GM04504 (cell line): ENCODE measurements at places on chromosomes 4 and X.

DNA sequence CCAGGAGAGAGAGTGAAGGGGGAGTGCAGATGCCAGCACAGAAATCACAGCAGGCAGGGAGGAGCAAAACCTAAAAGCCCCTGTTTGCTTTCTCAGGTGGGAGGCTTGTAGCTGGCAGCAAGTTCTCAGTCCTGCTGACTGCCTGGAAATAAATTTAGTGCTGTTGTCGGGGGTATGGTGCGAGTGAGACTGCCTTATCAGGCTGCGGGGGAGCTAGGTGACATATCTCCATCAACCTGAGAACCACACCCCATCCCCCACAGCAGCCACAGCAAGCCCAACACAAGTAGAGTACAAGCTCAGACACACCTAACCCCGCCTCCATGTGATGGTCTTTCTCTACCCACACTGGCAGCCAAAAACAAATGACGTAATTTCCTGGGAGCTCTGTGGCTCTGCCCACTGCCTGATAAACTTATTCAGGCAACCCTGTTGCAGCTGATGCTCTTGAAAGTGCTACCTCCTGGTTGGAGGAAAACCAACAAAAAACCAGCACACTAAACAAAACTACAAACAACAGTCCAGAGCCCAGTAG is 953.4 kb upstream of the NDST4 start:
- no peak for DNase-seq

GRCh38 chr4:112253382-112254000 is 21.9 kb downstream of the AP1AR start:
- DNase-seq = no peak

DNA sequence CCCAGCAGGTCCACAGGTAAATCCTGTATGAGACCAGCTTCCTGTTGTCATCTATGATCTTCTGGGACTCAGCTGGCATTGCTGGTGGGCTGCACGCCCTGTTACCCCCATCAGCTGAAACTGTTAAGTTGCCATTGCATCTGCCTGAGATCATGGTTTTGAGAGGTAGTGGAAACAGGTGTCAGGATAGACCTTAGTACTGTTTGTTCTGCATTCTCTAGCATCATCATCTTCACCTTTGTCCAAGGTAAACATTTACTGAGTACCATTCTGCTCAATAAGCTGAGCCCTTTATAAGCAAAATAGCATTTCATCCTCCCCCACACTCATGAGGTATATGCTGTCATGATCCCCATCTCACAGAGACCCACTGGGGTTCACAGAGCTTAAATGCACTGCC is 42.9 kb upstream of the PROM1 start:
- DNase-seq = no peak

DNA sequence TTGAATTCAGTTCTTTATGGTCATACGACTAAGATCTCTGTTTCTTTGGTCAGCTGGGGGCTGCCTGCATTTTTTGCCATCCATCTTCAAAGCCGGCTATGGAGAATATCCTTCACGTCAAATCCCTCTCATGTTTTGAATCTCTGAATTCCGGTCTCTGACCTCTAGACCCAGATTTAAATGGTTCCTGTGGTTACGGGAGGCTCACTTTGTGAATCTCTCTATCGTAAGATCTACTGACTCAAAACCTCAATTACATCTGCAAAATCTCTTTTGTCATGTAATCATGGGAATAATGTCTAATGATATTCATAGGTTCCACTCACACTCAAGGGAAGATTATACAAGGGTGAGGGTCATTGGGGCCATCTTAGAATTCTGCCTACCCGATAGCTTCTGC is 5.7 kb upstream of the MPC1L start:
- no peak for DNase-seq

GRCh38 chr4:110970642-110971041 is 347.8 kb upstream of the PITX2 start:
- DNase-seq = peak; percentile 10

GRCh38 chrX:5586726-5587125 is 641.9 kb downstream of the NLGN4X start:
- no peak for DNase-seq

DNA sequence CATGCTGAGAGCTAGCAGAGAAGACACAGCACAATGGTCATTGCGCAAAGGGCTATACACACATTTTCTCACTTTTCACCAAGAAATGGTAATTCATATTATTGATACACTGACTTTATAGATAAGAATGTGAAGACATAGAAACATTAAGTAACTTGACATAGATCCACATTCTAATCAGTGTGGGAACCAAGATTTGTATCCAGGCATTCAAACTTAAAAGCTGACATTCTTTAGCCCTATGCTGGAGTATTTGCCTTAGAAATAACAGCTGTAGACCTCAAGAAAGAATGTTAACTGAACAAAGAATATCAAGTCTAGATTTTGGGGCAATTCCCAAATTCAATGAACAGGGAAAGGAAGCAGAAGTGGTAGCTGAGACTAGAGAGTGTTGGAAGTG is 384.8 kb downstream of the IL15 start:
- no peak for DNase-seq

DNA sequence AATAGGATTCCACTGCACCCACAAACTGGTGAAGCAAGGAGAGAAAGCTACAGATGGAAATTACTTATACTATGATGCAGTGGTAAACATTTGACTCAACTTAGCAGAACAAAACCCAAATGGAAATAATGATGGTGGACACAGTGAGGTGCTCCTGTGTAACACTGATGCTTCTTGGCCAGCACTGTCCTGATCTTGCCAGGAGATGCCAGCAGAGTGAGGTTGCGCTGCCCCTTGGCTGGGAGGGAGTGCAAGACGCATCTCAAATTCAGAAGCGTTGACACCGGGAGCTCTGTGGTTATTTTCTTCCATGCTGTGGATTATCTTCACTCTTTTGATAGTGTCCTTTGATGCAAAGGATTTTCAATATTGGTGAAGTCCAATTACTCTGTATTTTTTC is 22.0 kb upstream of the ARSH start:
- no peak for DNase-seq

DNA sequence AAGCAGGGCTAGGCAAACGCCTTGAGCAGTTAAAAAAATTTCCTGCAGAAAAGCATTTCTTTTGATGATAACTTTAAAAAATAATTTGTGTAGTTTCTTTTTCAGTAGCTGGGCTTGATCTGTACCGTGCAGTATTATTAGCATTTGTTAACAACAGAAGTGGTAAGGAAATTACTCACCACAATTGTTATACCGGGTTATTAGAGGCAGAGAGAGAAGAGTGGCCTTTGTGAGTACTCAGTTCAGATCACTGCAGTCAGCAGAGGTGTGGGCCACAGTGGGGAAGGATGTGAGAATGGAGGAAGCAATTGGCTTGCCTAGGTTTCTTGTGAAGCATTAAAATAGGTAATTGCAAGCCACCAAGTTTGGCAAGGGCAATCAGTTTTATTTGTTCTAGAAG is 14.3 kb upstream of the IL21 start:
- DNase-seq = no peak

- DNase-seq = no peak
Measured at GRCh38 chr4:12211636-12212035, 782.9 kb upstream of the HS3ST1 start.

DNA sequence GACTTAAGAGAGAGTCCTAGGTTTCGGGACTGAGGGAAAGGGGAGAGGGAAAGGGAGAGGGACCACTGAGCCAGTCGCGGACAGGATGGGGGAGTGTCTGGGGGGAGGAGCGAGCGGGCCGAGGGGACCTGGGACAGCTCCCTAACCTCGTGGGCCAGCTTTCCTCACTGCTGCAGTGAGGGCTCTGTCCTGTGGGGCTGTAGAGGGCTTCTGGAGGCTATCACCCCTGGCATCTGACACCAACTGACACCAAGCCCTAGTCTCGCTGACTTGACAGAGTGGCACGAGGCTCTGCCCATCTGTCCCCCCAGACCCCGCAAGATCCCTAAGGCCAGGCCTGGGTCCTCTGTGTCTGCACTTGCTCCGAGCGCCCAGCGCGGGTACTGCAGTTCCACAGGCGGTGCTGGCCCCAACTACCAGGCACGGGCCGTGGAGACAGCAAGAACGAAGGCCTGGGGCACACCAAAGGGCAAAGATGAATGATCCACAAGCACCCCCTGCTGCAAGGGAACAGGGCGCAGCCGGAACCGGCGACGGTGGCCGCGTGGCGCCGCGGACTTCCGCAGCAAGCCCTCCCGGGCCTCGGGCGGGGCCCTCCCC is 465 bp downstream of the HAUS7 start:
- DNase-seq = no peak

- DNase-seq = no peak
Measured at GRCh38 chr4:3874525-3875110, 108.4 kb downstream of the ADRA2C start.

DNA sequence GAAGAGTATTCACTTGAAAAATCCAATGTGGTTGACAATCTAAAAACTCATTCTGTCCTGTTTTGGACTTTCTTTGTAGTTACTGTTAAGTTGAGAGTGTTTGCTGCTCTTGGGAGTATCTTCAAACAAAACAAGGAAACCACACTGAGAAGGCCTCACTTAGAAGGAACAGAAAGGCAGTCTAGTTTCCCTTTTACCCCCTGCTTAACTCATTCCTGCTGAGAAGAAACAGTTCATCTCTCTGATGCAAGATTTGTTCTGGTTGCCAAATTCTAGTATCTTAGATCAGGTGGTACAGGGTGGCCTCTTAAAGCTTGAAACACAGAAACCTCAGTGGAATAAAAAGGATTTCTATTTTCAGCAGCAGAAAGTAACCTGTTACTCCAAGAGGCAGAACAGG is 41.4 kb downstream of the GUCY2F start:
- DNase-seq = no peak

DNA sequence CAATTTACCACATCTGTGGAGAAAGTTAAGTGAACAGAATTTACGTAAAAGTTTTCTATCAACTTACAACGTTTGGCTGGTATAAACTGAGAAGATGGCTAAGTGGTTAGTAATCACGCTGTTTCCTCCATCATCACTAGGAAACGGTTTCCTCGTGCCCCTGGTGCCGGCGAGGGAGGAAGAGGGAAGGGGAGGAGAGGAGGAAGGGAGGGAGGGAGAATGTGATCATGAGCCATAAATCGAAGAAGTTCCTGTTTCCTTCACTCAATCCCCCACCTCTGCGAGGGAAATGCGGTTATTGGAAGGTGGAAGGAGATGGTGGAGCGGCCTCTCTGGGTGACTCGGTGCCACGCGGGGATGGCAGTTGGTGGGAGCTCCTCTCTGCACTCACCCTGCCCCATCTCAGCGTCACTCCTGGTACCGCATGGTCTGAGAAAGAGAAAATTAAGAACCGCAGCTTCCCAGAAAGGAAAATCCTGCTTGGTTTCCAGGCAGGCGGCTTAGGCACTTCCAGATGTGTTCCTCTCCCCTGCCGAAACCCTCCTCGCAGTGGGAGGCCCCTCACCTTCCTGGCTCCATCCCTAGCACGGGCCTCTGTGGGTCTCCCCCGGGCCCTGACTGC is 216.8 kb downstream of the AFAP1 start:
- no peak for DNase-seq

GRCh38 chrX:50707405-50707804 is 106.6 kb downstream of the SHROOM4 start:
- no peak for DNase-seq

DNA sequence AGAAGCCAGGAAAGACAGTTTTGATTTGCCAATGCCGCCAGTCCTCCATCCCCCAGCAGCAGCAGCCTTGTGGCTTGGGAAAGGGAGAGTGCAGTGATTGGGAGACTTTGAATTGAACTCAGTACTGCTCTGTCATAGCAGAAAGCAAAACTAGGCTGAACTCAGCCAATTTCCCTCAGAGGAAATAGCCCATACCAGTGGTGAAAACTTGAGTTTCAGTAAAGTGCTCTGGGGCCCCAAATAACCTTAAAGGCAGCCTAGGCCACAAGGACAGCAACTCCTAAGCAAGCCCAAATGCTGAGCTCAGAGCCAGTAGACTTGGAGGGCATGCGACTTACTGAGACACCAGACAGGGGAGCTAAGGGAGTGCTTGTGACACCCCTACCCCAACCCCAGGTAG is 2.0 kb upstream of the PROM1 start:
- DNase-seq = no peak

GRCh38 chr4:15457406-15458201 is 12.1 kb upstream of the CC2D2A start:
- DNase-seq = no peak

- no peak for DNase-seq
Measured at GRCh38 chr4:40933272-40934053, 183.7 kb downstream of the NSUN7 start.

GRCh38 chrX:15619053-15619755 is 18.4 kb upstream of the ACE2 start:
- peak; percentile 0 for DNase-seq

- DNase-seq = peak; percentile 10
Measured at GRCh38 chr4:139761461-139761860, 95.8 kb downstream of the MGST2 start.

- no peak for DNase-seq
Measured at GRCh38 chr4:110361921-110362320, 114.0 kb upstream of the ENPEP start.

- no peak for DNase-seq
Measured at GRCh38 chr4:184851200-184851541, 25.4 kb upstream of the ACSL1 start.

GRCh38 chr4:161320377-161320776 is 843.4 kb downstream of the FSTL5 start:
- peak; percentile 0 for DNase-seq

DNA sequence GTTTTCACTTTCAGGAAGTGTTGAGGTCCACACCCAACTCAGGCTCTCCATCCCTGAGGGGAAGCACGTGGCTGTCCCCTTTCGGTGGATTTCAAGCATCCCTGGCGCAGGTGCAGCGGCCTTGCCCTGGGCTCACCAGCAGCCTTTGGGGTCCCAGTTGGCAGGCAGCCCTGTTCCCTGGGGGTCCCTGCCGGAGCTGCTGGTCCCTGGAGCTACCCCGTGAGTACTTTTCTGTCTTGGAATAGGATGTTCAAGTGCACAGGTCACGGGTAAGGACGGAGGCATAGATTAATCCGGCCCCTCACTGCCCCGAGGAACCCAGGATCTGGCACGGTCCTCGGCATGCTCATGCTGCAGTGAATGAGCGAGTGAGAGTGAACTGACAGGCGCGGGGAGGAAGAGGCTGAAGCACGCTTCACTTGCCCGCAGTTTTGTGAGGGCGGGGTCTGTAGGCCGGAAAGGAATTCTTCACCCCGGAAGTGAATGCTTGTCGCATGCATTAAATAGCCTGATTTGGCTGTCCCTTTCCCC is 117.2 kb upstream of the FAT1 start:
- no peak for DNase-seq

GRCh38 chr4:148778980-148779675 is 336.9 kb upstream of the NR3C2 start:
- DNase-seq = no peak
